Activated CD8-positive, alpha-beta T cell treated with anti-CD3 and anti-CD28 coated beads, Interleukin-2, amount 10 ng/mL, durations not matched to agents 7 days and 5 days (primary cell): ENCODE measurements at places on chromosomes 7 and 10. TPM values are rescaled to one million over a fixed set of nuclear protein-coding genes. Genes with fewer than 3 reads are reported as not detected.

Gene FAM237B
- total RNA-seq = not detected

GRCh38 chr10:110504111-110504735, 6.5 kb downstream of the DUSP5 start:
- DNase-seq = peak; percentile 85
- H3K27me3 ChIP-seq = no peaks in the 10 kb centered on the region
- H3K4me3 ChIP-seq = peak overlapping the region; percentile 97
- peaks cover 98% of the 10 kb centered on the region for H3K4me1 ChIP-seq
- H3K36me3 ChIP-seq = peaks cover 86% of the 10 kb centered on the region

Gene LRRD1
- total RNA-seq = not detected

Gene LRRC18
- total RNA-seq = 0.16 TPM

Gene ZSCAN21
- total RNA-seq = 7.5 TPM

GRCh38 chr10:73307203-73307800, 51.4 kb downstream of the CFAP70 start:
- H3K27me3 ChIP-seq = peaks cover 10% of the 10 kb centered on the region
- H3K36me3 ChIP-seq = peaks cover 2% of the 10 kb centered on the region
- no peak for DNase-seq
- H3K4me1 ChIP-seq = no peaks in the 10 kb centered on the region
- no peak overlapping the region for H3K27ac ChIP-seq

- H3K4me1 ChIP-seq = peaks cover 2% of the 10 kb centered on the region
- H3K36me3 ChIP-seq = peaks cover 19% of the 10 kb centered on the region
- H3K27ac ChIP-seq = no peak overlapping the region
- no peak overlapping the region for H3K4me3 ChIP-seq
- peaks cover 7% of the 10 kb centered on the region for H3K27me3 ChIP-seq
Observed at GRCh38 chr7:135359615-135360014, 126.0 kb downstream of the STRA8 start.

GRCh38 chr7:84783141-84783778, 403.6 kb downstream of the SEMA3D start:
- H3K36me3 ChIP-seq = no peaks in the 10 kb centered on the region
- H3K4me1 ChIP-seq = no peaks in the 10 kb centered on the region
- no peak overlapping the region for H3K4me3 ChIP-seq
- H3K27ac ChIP-seq = no peak overlapping the region
- no peaks in the 10 kb centered on the region for H3K27me3 ChIP-seq
- no peak for DNase-seq

GRCh38 chr10:12250181-12250580, 54.2 kb downstream of the CDC123 start:
- no peaks in the 10 kb centered on the region for H3K27me3 ChIP-seq
- no peak overlapping the region for H3K27ac ChIP-seq
- peaks cover 34% of the 10 kb centered on the region for H3K36me3 ChIP-seq
- DNase-seq = no peak

Gene ECHDC3
- total RNA-seq = 1.4 TPM
